Activated T-cell treated with anti-CD3 and anti-CD28 coated beads for 48 hours (primary cell): ENCODE measurements at places on chromosomes 12 and 14.

- DNase-seq = no peak
These were observed 1.5 kb downstream of the TCP11L2 start for GRCh38 chr12:106304001-106304421.

DNA sequence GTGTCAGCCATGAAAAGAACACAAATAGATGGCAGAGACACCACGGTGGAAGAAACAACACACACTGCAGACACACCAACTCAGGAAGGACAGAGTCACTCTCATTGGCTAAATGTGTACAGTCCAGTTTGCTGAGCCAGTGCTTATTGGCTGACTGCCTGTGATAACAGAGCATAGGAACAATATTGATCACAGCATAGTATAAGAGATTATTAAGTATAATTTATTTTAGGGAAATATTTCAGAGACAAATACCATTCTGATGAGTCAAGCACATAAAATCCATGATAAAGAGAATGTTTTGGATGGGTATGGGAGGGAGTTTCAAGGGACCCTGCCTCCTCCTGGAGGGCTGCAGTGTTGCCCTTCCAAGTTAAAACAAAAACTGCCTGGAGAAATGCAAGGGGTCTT lies 50.9 kb downstream of the BTG1 start:
- DNase-seq = no peak

GRCh38 chr12:92735131-92735721 lies 32.4 kb downstream of the PLEKHG7 start:
- no peak for DNase-seq

DNA sequence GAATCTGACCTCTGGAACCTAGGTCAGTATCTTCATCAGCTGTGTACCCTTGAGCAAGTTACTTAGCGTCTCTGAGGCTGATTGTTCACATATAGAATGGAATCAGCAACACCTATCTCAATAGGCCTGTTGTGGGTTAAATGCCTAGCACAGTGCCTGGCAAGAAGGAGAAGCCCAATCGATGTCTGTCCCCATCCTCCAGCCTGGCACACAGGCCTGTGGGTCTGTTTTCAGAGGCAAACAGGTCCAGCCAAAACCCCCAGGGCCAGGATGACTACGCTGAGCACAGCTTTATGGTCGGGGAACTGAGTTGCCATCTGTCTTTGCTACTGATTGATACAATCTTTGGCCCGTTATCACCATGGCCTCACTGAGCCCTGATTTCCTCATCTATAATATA lies 89.2 kb downstream of the NUAK1 start:
- no peak for DNase-seq

DNA sequence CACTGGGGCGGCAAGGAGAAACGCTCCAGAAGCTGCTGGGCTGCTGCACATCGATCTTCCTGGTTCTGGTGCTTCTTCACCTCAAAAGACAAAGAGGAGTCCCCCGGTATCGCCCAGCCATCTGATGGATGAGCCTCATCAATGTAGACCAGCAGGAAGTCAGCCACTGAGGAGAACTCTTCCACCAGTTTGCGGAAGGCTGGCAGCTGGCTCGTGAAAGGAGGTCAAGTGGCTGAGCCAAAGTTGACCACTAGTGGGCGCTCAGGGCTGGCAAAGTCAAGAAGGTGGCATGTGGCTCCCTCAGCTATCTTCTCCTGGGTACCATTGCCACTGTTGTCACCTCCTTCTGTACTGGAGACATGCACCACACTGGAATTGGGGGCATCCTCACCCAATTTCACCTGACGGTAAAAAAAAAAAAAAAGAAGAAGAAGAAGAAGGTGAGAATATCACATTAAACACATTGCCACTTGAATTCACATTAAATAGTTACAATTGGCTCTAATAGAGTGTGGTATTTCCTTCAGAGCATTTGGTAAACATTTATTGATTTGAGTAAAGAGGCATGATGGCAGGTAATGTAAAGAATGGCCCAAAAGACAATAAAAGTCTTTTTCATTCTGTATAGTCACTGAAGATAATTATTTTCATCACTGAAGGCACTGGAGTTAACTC lies 8.3 kb downstream of the DIO2 start:
- DNase-seq = peak; percentile 12

DNA sequence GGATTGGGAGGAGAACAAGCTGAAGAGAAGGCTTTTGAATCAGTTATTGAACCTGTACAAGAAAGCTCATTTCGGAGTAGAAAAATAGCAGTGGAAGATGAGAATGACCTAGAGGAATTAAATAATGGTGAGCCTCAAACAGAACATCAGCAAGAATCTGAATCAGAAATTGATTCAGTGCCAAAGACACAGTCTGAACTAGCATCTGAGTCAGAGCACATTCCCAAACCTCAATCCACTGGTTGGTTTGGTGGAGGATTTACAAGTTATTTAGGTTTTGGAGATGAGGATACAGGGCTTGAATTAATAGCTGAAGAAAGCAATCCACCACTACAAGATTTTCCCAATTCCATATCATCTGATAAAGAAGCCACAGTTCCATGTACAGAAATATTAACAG lies 13.5 kb downstream of the MIA2 start:
- no peak for DNase-seq

DNA sequence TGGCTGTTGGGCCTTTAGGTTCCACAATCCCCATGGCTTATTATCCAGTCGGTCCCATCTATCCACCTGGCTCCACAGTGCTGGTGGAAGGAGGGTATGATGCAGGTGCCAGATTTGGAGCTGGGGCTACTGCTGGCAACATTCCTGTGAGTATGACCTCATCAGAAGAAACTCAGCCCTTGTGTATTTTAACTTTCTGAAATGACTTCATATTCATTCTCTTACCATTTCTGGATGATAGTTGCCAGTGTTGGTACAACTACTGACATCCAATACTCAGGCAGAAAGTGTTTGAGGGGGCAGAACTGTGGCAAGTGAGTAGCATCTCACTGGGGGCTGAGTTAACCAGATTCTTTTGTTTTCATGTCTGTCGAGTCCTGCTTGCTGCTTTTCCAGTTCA lies 2.3 kb downstream of the DAZAP2 start:
- DNase-seq = no peak

DNA sequence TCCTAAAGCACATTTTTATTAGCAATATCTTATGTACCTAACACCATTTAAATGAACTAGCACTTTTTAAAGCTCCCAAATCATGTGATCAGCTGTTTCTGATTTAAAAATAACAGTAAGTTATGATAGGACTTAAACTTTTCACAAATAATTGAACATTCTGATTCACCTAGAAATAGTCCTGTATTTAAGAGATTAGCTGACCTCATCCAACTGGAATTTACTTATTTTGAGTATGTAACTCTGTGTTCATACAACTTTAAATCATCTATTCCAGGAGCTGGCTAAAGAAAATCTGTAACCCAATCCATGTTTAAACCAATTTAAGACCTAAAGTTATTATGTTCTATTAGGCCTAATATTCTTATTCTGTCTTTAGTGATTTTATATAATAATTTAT lies 184.3 kb downstream of the CCDC91 start:
- no peak for DNase-seq

DNA sequence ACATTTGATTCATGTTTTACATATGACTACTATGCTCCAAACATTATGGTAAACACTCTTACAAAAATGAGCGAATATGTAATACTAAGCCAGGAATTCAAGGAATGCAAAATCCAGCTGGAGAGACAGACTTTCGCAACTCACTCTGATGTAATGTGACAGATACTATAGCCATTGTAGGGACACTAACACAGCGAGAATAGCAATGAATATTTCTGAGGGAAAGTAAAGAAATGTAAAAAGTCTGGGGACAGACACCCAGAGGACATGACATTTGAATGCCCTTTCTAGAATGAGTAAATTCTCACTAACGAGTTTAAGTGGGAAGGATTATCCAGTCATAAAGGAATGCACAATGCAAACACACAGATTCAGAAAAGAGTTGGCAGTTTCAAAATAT lies 121.9 kb downstream of the PIK3C2G start:
- DNase-seq = no peak

- no peak for DNase-seq
These were observed 61.5 kb upstream of the LRTM2 start for GRCh38 chr12:1758887-1759286.

DNA sequence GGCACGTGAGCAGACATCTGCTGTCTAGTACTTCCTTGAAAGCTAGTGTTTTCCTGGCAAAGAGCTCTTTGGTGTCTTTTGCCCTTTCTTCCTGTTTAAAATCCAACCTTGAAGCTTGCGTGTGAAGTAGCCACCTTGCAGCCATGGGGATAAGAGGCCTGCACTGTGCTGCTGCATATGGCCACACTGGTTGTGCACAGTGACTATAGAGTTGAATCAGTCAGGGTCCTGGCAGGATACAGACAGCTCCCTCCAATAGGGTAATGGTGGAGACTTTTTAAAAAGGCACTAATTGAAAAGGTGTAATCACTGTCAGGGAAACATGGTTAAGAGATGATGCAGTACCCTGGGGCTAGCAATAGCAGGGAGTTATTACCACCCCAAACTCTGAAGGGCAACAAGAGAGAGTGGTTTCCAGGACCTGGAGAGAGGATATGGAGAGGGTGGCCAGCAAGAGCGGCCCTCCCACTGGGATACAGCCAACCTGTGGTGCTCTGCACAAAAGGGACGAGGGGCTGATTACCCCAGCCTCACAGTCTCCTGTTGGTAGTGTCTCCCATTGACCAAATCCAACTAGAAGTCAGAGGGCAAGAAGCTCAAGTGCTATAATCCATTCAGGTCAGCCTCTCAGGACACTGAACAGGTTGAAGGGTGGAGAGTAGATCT lies 4.8 kb upstream of the GLT8D2 start:
- no peak for DNase-seq

DNA sequence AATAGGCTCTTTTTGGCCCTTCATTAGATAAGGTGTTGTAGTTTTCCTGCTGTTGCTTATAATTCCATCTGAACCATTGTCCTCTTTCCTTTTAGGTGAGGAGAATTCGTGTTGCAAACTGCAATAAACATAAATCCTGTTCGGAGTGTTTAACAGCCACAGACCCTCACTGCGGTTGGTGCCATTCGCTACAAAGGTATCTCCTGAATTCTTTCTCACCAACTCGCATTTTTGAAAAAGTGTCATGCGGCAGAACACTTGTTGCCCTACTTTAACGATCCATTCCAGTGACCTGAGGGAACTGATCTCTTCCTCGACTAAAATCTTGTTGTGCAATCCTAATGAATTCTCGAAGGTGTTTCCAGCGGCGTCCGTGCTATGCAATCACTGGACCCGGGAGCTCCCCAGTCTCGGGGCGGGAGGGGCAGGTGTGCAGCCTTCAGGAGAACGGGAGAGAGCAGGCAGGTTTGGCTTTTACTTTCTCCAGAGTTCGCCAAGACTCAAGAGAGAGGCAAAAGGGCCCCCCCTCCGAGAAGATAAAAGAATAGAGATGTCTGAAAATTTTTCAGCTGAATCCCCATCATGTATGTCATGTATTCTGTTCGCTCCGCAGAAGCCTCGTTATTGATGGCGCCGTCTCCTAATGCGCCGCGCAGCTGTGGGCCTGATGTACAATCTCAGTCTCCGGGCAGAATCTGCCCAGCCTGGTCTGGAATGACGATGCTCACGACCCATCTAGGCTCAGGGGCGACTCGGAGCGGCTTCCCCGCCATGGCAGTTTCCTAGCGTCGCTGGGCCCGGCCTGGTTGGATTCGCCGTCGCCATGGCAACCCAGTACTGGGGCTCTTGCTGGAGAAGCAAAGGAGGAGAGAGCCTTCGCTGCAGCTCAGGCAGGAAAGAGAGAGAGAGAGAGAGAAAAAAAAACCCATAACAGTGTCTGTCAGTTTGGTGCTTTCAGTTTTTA lies 38.2 kb downstream of the PLXNC1 start:
- DNase-seq = no peak

- DNase-seq = no peak
These were observed 145.3 kb downstream of the SSPN start for GRCh38 chr12:26340649-26341048.

DNA sequence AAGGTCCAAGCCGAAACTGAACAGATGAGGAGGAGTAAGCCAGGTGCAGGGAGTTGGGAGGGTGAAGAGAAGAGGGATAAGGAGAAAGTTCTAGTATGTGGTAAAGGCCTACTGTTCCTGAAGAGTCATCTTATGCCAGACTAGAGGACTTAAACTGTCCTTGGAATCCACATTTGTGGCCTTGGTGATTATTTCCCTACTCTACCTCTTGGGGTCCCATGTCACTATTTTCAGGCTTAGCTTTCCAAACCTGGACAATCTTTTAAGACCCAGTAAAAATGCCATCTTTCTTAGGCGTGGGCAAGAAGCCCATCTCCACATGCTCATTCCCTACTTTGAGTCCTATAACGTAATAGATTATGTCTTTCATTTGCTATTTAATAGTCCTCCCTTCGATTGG lies 40.1 kb upstream of the CRY1 start:
- no peak for DNase-seq

GRCh38 chr12:121464331-121464730 lies 64.4 kb downstream of the RNF34 start:
- no peak for DNase-seq

DNA sequence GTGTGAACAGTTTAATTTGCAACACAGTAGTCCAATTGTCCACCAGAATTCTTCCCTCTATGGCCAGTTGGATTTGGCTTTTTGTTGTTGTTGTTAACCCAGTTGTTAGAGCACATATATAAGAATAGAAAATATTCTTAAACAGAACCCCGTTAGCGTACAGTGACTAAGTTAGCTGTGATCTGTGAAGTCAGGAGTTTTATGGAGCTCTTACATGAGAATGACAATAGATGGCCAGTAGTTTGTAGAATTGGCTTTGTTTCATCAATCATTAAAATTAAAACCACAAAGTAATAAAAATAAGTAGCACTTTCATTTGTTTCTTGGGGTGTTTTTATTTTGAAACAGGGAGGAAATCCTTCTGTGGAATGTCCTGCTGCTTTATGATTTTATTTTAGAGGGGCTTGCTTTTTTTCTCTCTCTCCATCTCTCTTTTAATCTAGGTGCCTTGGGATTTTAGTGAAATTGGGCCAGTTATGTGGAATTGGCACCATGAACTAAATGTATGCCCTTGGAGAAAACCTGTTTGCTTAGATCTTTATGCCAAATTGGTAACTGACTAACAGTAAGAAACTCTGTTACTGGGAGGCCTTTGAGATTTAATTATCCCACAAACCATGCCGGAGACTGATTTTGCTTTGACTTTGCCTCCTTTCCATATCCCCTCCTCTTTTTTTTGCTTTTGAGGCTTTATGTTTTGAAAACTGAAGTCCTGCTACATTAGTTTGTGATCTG lies 22.9 kb downstream of the FBXW8 start:
- DNase-seq = no peak

DNA sequence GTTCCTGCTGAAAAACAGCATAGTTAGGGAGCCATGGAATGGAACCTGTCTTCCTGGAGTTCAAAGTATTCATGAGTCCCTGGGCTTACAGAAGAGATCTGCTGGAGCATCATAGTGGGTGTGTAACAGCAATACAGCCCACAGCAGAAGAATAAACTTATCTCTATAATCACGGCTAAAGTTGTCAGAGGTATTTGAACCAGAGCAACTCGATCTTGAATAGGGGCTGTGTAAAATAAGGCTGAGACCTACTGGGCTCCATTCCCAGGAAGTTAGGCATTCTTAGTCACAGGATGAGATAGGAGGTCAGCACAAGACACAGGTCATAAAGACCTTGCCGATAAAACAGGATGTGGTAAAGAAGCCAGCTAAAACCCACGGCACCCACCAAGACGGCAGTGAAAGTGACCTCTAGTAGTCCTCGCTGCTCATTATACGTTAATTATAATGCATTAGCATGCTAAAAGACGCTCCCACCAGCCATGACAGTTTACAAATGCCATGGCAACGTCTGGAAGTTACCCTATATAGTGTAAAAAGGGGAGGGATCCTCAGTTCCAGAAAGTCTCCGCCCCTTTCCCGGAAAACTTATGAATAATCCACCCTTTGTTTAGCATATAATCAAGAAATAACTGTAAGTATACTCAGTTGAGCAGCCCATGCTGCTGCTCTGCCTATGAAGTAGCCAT lies 223.4 kb downstream of the PCNX1 start:
- DNase-seq = no peak
